ENCODE measurements at places on chromosomes 3 and 15. TPM values are rescaled to one million over a fixed set of nuclear protein-coding genes. Genes with fewer than 3 reads are reported as not detected.

DNA sequence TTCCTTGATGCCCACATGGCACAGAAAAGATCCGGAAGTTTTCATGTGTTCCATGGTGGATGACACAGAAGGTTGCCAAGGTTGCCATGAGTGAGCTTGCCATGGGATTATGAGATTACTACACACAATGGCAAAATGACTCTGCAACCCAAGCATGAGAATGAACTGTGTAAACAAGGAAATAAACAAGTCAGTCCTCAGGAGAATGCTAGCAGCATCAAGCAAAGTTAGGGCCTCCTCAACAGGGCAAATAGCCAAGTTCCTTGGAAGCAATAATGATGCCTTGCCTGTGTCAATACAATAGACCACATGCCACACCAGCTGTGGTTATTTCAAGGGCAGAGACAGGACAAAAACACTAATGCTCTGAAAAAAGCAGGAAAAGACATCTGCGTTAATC is 41.8 kb downstream of the AQR start:
- DNase-seq: no peak

DNA sequence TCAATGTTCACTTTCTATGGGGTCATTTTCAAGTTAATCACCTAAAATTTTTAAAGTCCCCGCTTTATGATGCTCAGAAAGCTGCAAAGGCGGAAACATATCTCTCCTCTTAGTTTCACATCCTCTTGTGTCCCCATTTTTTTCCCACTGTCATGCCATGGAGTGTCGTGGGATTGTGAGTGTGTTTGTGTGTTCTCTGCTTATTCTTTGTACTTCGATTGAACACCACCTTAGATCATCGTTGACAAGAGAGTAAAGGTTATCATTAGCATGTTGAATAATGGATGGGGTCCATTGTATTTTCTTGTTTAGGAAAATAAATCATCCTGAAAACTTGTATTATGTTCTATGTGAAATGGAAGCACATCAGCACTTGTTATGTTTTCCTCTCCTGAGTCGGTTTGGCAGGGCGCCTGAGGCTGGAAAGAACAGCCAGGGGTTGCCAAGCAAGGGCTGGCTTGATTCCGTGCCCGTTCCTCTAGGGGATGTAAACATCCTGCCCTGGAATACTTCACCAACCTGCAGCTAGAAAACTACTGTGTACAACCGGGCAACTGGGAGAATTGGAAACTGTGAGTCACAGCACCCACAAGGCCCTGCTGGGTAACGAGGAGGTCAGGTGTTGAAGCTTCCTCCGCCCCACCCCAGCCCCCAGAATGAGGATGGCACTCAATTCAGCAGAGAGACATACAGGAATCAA is 67.2 kb downstream of the EIF4E3 start:
- peak; percentile 83 for DNase-seq

DNA sequence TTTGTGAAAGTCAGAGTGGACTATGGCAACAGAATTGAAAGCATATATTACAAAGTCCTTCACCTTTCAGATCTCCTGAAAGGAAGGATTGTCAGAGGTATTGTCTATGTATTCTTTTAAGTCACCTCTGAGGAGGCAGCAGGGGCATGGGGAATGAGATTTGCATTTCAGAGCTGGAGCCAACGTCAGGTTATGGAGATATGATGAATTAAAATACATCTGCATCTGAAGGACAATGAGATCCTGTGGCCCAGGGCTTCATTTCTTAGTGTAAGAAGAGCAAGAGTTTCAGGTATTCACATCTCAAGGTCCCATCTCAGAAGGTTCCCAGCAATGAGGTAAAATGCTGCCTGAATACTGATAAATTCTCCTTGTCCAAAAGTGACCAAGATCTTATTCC is 695.8 kb downstream of the TUSC7 start:
- no peak for DNase-seq

DNA sequence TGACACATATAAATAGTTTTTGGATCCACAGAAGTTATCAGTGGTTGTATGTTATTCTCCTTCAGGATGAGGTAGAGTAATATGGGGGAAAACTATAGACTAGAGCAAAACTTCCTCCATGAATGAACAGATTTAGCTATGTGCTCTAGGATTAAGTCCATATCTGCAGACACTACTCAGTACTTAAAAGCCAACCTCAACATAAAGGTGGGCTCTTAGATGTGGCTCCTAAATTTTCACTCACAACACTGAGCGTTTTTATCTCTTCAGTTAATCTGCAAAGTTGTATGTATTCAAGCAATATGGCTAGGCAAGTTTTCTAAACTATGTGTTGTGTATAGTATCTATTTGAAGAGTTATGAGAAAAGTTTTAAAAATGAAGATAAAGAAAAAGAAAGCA is 147.0 kb upstream of the SLITRK3 start:
- DNase-seq: no peak

DNA sequence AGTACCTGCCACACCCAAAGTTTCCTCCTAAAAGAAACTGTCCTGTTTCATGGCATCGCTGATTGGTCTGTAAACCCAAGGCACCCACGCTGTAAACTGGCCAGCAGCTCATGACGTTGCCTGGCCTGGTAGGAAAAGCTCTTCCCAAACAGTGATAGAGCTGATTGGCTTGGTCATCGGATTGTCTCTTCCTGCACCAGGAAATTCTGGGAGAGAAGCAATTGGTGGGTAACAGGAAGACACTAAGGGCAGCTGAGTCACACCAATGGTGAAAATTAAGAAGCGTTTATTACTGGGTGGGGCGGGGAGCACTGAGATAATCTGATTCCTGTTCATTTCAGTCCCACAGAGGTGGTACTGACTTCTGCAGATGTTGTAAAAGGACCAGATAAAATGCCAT is 31.0 kb downstream of the KLHL6 start:
- no peak for DNase-seq

DNA sequence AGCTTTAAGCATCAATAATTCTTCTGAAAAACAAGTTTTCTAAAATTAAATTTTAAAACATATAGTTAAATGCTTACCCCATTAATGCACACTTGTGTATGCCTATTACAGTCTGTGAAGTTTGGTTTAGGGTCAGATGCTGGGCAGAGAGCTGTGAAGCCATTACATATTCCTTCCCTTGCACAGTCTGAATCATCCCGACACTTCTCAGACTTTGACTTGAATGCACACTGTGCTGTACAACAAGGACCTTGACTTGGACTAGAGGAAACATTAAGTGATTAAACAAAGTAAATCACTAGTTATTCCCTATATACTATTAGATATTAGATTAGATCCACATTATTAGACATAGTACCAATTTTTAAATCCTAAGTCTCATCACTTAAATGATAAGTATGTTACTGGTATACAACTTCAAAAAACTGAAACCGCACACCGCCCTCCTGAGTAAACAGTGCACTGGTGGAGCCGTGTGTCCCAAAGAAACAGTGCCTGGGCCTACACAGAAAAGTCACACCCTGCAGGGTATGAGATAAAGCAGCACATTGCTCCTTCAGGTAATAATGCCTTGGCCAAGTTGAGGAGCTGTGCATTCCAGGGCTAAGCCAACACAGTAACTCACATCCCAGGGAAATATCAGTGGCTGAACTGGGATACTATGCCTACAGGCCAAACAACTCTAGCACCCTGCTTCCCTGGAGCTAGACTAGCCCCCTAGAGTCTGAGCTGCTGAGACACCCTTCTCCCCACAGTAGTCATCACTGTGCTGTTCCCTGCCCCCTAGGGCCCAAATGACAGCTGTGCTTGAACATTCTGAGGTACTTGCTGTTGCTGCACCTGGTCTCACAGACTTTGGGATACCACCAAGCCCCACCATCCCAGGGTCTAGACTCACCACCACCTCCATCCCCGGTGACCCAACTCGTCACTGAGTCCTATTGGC is 137.5 kb downstream of the ADAM10 start:
- no peak for DNase-seq

DNA sequence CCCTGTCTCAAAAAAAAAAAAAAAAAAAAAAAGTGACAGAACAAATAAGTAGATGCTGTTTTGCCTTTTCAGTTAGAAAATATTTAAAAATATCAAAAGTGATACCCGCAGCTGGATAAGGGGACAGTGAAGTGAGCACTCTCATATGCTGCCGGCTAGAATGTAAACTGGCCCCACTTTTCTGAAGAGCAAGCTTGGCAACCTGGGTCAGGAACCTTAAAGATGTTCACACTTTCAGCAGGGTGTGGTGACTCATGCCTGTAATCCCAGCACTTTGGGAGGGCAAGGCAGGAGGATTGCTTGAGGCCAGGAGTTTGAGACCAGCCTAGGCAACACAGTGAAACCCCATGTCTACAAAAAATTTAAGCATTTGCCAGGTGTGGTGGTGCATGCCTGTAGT is 17.4 kb downstream of the FSD2 start:
- no peak for DNase-seq

- peak; percentile 22 for DNase-seq
Observed at GRCh38 chr3:127456471-127457093, 134.0 kb downstream of the TPRA1 start.

- DNase-seq: no peak
Observed at GRCh38 chr3:115617591-115617990, 5.7 kb upstream of the GAP43 start.

GRCh38 chr3:34002569-34003100 is 204.2 kb downstream of the PDCD6IP start:
- DNase-seq: no peak

The SLC7A14 gene
- total RNA-seq: 0.03 TPM

The TTLL13 gene
- total RNA-seq: not detected

The MYRIP gene
- total RNA-seq: 6.8 TPM

The CADPS gene
- 29.0 TPM for total RNA-seq

The IL17RB gene
- 2.6 TPM for total RNA-seq

The FGD5 gene
- 28.7 TPM for total RNA-seq

The CSTA gene
- total RNA-seq: 3.8 TPM

The SLC2A2 gene
- total RNA-seq: not detected

The POC1A gene
- 2.4 TPM for total RNA-seq

The SEMA6D gene
- 12.5 TPM for total RNA-seq

Data from left cardiac atrium (tissue), 4 donors.